ENCODE measurements at places on chromosomes 1 and 21.

- DNase-seq: no peak
Measured at GRCh38 chr1:228076796-228077430, 5.6 kb upstream of the ARF1 start.

GRCh38 chr1:9341301-9341845, 48.7 kb downstream of the SPSB1 start:
- DNase-seq: no peak

- DNase-seq: no peak
Measured at GRCh38 chr21:42125571-42126544, 54.7 kb downstream of the UMODL1 start.

DNA sequence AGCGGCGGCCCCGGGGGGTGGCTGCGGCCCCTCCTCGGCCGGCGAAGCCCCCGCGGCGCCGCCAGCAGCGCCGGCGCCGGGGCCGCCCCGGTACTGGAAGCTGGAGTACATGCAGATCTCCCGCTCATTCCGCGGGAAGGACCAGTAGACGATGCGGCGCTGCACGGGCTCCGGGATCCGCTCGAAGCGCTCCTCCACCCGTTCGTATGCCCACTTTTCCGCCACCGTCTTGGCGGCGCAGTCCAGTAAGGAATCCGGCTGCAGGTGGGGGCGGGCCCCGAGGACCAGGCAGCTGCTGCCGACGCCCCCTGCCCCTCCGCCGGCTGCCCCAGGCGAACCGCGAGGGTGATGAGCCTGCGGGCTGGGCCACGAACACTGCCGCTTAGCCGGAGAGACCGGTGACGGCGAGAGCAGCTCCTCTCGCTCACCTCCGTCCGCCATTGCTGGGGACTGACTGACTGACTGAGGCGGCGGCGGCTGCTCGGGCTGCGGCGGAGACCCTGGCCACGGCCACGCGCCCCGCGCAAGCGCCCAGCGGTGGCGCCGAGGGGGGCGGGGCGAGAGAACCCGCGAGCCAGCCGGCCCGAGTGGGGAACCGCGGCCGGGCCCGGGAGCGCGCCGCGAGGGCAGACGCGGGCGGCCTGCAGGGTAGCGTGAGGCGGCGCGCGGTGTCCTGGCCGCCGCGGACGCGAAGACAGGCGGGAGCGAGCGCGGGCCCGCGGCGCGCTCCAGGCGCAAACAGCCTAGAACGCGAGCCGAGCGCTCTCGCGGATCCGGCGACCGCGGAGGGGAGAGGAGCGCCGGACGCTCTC, at the start of gene ZSWIM5:
Gene ZSWIM5, minus strand, starts transcription at position 696 of the 812 bp plus-strand sequence. Its CDS starts 255 bp downstream, at position 441.
- peak; percentile 73 for DNase-seq

DNA sequence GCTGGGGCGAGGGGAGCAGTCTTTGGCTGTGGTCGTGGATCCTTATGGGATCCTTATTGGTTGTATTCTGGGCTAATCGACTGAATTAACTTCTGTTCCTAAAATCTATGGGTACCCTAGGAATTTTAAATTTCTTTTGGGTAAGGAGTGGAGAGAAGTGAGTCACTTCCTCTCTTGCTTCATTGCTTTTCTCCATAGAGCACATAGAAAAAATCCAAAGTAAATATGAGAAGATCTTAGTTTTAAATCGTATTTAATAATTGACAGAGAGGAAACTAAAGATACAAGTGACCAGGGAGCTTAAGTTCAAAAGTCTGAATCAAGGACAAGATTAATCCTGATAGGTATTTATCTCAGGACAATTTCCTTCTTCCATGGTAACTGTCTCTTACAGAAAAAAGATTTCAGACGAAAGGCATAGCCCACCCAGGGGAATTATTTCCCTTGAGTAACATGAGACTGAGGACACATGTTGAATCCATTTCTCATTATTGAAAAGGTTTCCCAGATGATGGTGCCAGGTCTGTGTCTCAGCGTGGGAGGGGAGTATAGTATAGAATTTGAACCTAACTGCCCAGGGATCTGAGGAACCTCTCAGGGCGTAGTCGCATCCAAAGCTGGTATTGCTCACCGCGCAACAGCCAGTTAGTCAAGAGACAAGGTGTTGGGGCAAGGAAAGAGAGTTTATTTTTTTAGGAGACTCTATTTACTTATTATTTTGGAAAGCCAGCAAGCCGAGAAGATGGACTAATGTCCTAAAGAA, 28.7 kb upstream of the FASLG start:
- no peak for DNase-seq

DNA sequence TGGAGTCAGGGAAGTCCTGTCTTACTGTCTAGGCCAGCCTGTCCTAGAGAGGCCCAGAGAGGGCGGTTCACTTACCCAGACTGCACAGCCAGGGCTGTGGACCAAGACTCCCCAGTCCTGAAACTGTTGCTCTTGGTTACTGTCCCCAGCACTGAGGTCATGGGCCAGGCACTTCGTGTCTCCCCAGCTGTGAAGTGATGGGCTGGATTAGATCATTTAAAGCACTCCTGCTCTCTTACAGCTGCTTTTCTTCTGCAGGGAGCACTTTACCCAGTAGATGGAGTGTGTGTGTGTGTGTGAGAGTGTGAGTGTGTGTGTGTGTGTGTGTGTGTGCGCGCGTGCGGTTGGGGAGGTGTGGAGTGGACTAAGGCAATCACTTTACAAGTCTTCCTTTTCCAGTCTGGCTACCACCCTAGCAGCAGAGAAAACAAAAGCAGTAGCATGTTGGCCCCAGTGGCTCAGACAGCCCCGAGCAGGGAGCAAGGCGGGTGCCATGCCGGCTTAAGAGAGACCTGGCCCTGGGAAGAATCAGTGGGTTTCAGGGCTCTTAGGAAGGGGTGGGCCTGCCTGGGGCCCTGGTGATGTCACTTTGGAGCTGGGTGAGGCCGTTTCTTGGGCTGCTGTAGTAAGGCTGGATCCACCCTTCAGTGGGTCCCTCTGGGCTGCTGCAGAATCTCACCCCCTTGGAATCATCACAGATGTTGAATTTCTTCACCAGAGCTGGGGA, 2.4 kb downstream of the SPSB1 start:
- no peak for DNase-seq

GRCh38 chr1:226653311-226653921, 85.7 kb downstream of the ITPKB start:
- no peak for DNase-seq

DNA sequence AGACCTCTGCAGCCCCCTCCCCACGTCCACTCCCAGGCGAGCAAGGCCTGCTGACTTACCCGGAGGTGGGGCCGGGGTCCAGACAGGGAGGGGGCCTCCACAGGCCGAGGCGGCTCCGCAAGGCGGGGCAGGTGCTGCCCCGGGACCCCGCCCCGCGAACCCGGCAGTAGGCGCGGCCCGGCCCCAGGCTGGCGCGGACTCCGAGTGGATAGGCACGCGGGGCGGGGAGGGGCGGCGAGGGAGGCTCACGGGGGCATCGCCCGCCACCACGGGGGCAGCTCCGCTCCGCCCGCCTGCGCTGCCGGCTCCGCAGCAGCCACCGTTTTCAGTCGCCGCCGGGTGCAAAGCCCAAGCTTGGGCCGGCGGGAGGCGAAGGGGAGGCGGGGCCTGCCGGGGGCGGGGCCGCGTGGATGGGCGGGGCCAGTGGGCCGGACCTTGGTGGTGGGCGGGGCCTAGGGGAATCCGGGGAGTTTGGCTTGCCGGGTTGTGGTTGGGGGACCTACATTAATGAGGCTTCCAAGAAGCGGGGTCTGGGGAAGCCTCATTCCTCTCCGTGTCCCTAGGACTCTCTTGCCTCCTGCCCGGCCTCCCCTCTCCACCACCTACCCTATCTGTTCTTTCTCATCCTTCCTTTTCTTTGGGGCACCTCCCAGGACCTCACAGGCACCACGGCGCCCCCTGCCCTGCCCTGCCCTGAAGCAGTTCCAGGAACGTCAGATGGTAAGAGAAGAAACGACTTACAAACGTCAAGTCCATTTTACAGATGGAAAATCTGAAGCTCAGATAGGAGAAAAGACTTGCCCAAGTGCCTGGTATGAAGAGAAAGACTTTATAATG, at the start of gene RIMS3:
Gene RIMS3, minus strand, starts transcription at position 348 of the 837 bp plus-strand sequence. CDS start 23,757 bp downstream, outside the sequence.
- peak; percentile 94 for DNase-seq

Data from mesothelial cell of epicardium (in vitro differentiated cells).